Stromal cell of bone marrow (primary cell): ENCODE measurements at places on chromosomes 12 and 14.

DNA sequence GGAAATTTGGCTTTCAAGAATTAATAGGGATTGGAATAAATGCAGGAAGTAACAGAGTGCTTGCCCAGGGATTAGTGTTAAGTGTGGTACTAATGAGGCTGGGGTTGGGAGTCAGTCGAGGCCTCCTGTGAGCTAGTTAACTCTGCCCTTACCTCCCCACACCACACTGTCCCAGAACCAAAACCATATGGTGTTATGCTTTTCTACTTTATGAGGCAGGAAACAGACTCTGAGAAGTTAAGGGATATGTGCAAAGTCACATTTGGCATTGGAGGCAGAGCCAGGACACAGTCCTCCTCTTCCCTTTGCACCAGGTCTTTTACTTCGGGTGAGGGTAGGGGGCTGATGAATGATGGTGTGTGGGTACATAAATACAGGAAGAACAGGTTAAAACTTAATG is 41.9 kb downstream of the PELI2 start:
- DNase-seq, result no peak

- DNase-seq, result no peak
Measured at GRCh38 chr12:114995891-114996290, 311.9 kb upstream of the TBX3 start.

DNA sequence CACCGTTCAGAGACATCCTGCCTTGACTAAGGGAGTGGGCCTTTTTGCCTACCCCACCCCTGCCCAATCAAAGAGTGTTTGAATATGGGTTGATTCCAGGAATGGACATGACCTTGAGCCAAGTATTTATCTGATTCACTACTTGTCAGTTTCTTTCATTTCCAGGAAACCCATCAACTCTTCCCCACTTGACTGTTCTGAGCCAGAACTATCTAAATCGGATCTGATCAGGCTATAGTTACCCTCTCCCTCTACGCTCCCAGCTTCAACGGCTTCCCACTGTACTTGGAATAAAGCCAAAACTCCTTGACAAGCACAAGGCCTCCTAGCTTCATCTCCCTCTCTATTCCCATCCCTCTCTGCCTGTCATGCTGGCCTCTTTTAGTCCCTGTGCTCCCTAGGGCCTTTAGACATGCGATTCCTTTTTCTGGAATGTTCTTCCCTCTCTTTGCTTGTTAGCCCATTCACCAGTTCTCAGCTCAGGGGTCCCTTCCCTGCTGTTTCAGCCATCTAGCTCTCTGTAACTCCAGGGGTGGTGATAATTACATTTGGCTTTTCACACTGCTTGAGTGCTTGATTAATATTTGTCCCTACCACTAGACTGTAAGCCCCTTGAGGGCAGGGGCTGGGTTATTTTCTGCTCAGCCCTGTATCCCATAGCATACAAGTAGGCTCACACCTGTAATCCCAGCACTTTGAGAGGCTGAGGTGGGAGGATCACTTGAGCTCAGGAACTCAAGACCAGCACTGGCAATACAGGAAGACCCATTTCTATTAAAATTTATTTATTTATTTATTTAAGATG is 5.5 kb upstream of the ITPK1 start:
- no peak for DNase-seq

- no peak for DNase-seq
Measured at GRCh38 chr12:54692353-54692752, 44.2 kb upstream of the DCD start.

- no peak for DNase-seq
Measured at GRCh38 chr14:31106768-31107167, 80.6 kb upstream of the STRN3 start.

- no peak for DNase-seq
Measured at GRCh38 chr12:105336411-105336810, 5.9 kb downstream of the C12orf75 start.

DNA sequence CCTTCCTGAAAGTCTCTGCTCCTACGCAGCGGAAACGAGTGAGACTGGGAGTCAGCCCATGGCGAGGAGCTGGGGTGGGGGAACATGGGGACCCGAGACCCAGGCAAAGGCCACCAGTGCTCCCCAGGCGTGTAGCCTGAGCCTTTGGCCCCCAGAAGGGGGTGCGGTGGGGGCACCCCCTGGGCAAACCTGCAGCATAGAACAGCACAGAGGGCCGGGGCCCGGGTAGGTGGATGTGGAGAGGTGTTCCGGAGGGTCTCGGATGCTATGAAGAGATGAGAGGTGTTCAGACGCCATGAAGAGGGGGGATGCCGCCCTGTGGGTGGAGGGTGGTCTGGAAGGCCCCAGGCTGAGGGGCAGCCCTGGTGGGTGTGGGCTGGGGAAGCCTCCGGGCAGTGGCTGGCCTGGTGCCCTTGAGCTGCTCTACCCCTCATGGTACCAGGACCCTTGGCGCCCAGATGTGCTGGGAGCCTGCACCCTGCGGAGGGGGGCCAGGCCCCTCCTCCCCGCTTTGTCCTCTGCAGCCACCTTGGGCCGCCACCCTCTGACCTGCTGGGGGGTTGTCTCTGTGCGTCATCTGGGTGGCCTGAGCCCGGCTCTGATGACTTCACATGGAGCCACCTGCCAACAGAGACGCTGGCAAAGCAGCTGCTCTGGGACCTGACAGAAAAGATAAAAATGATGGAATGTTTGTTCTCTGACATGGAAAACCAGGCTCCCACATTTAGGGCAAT is 83.4 kb downstream of the KIF26A start:
- no peak for DNase-seq

DNA sequence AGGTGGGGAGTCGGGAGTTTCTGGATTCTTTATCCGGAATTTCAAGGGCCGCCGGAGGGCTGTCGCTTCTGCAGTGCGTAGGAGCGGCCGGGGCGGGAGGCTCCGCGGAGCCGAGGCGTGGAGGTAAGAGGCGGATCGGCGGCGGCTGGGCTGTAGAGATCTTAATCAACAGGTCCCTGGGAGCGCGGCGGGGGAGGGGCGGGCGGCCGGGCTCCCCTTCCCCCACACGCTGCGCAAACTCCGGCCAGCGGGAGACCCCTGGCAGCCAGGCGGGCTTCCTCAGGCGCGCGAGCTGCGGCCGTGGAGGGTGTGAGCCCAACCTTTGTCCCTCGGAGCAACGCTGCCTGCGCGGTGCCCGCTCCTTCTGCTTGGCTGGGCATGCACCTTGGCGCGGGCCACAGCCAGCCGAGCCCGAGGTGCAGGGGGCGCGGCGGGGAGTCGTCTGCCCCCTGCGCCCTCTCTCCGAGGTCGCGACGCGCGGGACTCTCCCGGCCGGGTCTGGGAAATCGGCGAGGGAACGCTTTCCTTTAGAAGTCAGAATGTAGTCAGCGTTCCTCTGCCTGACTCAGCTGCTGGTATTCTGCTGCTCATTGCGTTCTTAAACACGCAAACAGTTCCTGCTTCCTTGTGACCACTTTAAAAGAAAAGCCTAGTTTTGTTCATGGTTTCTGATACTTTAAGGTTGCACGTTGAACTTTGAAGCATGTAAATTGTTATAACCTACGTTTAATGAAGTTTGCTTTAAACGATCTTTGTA is at the start of gene PALS1:
PALS1 (plus strand) TSS at position 25 of the 757 bp plus-strand sequence. CDS start 37,736 bp downstream, outside the sequence.
- peak; percentile 73 for DNase-seq

DNA sequence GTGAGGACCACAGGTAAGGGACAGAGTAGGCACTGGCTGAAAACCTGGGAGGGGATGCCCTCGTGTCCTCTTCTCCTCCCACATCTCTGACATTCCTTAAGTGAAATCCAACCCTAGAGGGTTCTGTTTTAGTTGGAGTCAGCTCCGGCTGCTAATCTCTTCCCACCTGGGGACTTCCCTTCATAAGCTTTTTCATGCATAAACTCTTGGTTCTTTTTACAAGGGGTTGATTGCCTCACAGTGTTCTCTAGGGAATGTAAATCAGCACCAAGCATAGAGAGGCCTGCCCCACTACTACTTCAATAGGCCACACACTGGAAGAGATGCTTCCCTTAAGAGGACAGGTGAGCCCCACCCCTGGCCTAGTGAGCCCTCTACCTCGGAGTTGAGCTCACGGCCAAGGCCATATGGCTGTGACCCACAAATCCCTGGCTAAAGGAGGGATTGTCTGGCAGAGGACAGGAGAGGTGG is 3.2 kb upstream of the SYNDIG1L start:
- no peak for DNase-seq

DNA sequence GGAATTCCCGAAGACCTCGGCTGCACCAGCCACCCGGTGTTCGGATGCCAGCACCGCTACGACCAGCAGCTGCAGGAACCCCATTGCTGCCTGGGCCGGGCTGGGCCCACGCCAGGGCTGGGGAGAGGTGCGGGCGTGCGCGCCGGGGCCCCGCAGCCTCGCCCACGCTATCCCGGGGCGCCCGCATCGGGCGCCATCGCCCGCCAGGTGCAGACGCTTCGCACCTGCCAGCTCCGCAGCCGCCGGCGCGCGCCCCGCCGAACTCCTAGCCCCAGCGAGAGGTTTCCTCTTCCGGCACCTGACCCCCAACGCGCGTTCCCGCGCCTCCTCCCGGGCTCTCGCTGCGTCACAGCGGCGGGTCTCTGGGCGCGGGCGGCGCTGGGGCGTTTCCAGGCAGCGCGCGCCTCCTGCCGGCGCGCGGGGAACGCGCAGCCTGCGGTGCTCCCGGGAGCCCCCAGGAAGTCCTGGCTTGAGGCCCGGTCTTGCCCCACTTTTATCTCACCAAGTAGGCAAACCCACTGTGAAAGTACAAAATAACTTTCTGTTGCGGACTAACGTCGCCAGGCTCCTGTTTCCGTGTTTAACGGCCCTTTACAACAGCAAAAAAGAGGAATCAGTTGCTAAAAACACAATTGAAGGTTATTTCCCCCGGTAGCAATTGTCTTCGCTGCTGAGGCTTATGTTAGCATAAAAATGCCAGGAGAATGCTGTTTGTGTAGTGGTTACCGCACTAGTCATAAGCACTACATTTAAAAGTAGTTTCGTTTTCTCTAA is at the start of gene TM7SF3:
TM7SF3 (minus strand) TSS at position 300 of the 774 bp plus-strand sequence; CDS start at position 84, 216 bp downstream.
- peak; percentile 72 for DNase-seq

DNA sequence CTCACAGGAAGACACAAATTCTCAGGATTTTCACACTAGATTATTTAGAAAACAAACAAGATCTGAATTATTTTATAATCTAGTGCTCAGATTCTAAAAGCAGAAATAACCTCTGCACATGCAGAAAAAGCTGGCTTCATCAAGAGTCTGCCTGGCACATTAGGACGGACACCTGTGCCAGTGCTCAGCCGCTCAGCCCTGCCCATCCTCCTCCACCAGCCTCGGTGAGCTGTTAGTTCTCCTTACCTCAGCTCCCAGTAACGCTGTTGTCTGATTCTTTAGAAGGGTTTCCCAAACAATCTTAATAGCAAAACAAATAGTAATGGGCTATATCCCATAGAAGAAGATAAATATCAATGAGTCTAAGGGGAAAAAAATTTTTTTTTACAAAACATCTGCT is 27.7 kb downstream of the DUSP16 start:
- DNase-seq, result no peak

- peak; percentile 56 for DNase-seq
Measured at GRCh38 chr14:103346286-103346685, 12.2 kb downstream of the EIF5 start.

DNA sequence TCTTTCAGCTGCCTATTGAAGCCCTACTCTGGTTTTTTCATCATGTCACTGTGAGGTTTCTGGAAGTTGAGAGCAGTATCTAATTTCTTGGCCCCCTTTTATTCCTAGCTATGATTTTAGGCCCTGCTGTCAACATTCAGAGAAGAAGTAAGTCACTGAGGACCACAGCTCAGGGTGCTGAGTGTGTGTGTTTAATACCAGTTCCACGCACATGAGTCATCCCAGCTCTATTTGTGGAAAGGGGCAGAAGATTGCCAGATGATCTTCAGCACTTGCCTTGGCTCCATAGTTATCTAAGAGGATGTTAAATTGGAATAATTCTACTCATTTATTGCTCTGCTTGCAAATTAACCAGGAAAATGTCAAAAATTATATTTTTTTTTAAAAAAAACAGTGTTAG is 65.5 kb upstream of the SLC38A4 start:
- DNase-seq, result no peak

GRCh38 chr12:25959071-25959961 is 834 bp downstream of the RASSF8 start:
- peak; percentile 83 for DNase-seq

DNA sequence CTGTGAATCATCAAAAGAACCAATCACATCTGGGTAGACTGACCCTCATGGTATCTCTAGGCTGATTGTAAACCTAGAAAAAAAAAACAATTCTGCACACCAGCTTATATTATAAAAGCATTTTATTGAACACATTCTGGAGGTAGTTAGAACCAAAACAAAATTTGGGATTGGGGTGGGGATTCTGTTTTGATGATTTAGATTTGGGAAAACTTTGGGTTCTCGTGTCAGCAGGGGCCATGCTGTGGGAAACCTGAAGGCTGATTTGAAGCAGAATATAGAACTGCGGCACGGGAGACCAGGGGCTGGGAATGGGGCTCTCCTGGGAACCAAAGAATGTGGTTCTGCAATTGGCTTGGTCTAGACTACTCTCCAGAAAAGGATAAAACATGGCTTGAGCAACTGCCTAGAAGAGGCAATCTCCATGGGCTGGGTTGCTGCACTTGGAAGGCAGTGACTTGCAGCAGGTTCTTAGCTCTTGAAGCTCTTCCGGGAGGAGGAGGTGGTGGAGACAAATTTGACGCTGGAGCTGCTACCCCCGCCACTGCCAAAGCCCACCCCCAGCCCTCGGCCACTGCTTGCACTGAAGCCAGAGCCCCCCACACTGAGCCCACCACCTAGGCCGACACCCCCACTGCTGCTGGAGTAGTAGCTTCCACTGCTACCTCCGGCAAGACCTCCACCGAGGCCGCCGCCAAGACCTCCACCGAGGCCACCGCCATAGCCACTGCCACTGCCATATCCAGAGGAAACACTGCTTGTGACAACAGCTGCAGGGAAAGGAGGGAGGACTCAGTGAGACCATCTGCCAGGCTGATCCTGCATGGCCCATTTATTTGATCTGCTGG is 5.5 kb downstream of the KRT5 start:
- no peak for DNase-seq

DNA sequence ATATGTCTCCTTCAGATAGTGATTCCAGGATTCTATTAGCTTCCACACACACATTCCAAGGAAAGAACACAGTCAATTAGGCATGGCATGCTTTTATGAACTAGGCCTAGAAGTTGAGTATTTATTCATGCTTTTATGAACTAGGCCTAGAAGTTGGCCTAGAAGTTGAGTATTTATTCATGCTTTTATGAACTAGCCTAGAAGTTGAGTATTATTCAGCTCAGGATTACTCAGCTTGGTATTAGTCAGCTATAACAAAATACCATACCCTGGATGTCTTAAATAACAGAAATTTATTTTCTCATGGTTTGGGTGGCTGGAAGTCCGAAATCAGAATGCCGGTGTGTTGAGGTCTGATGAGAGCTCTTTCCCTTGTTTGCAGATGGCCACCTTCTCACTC is 442.7 kb upstream of the FLRT2 start:
- DNase-seq, result peak; percentile 52

DNA sequence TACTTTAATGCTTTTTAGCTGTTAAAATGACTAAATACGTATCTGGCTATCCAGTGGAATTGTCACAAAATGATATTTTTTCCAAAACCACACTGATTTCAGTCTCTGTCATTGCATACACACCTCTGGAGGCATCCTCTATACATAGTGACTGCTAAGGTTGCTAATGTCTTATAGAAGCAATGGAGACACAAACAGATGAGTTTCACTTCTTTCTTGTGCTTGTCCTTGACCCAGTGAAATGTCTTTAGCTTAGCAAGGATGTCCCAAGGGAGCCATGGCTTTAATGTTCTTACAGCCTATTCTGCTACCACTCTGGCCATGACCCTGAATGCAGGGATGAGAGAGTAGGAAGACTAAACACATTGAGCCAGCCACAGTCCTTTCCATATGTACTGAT is 90.3 kb downstream of the TPH2 start:
- DNase-seq, result no peak
